Cerebellar nuclear complex (tissue), 1 donor: ENCODE measurements at places on chromosomes 6 and 20.

DNA sequence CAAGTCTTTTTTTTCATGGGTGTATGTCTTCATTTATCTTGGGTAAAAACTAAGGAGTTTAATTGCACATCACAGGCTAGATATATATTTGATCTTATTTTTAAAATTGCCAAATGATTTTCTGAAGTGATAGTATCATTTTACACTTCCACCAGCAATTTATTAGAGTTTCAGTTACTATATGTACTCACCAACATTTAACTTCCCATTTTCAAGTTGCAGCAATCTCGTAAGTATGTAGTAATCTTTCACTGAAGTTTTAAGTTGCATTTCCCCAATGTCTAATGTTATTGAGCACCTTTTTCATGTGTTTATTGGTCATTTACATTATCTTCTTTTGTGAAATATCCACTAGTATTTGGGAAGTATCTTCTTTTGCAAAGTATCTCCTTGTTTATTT, 277.4 kb upstream of the CNR1 start:
- DNase-seq, result no peak

GRCh38 chr6:75217193-75217592, 11.3 kb upstream of the COL12A1 start:
- DNase-seq, result no peak

GRCh38 chr20:46213946-46214823, 94.1 kb downstream of the CDH22 start:
- DNase-seq, result no peak

DNA sequence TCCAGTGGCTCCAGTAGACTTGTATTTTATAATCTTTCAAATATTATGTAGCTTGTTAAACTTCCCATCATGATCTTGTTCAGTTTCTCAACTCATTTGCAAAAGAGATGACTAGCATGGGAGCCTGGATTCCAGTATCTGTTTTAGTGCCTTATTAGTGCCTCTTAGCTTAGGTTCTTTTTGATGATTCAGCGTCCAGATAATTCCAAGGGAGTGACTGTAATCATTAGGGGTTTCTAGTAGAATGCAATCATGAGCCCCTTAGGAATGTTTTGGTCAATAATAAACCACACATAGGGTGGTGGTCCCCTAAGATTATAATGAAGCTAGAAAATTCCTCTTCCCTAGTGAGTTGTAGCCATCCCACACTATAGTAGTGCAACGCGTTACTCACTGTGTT, 7.0 kb downstream of the CD2AP start:
- DNase-seq, result no peak

GRCh38 chr20:63466250-63466825, 6.1 kb downstream of the KCNQ2 start:
- DNase-seq, result no peak

- no peak for DNase-seq
Observed at GRCh38 chr6:153312634-153313033, 181.6 kb upstream of the RGS17 start.

DNA sequence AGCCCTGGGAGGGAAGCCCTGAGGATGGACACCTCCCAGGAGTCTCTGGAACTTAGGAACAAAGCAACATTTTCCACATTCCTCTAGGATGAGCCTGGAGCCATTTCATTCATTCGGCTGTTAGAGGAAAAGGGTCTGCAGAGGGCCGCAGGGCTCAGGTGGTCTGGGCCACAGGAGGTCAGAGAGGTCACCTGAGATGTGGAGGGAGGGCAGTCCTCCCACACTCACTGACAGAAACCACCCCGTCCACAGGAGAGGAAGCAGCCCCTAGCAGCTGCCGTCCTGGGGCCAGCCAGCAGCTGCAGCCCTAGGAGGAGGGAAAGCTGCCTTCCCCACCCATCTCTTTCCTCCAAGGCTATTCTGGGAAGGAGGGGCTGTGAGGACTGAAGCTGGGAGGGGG, 207.0 kb downstream of the CDC5L start:
- DNase-seq, result no peak
